ENCODE measurements at places on chromosomes 7 and 10. TPM values are rescaled to one million over a fixed set of nuclear protein-coding genes. Genes with fewer than 3 reads are reported as not detected.

Gene IKZF1
- total RNA-seq = 24.4 TPM

DNA sequence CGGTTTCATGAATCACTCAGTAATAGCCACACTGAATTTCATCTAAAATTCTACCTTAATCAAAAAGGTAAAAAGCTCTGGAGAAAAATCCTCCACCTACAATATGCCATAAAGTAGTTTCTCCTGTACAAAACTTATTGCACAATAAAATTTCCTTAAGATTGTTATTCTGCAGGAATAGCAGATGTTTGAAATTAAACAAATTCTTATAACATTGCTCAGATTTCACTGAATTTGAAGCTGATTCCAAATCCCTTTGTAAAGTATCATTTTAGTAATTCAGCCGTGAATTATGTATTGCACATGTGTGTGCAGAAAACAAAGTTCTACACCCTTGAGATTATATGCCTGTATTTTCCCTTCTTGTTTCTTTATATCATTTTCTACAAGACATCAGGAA is 123.8 kb downstream of the AMPH start:
- DNase-seq = no peak

GRCh38 chr10:129770286-129770685 is 193.8 kb downstream of the EBF3 start:
- no peak for DNase-seq

Gene PRSS2
- 12.0 TPM for total RNA-seq

- DNase-seq = no peak
Observed at GRCh38 chr7:115941703-115942268, 88.8 kb downstream of the TFEC start.

- no peak for DNase-seq
Observed at GRCh38 chr7:146961617-146962016, 845.0 kb downstream of the CNTNAP2 start.

DNA sequence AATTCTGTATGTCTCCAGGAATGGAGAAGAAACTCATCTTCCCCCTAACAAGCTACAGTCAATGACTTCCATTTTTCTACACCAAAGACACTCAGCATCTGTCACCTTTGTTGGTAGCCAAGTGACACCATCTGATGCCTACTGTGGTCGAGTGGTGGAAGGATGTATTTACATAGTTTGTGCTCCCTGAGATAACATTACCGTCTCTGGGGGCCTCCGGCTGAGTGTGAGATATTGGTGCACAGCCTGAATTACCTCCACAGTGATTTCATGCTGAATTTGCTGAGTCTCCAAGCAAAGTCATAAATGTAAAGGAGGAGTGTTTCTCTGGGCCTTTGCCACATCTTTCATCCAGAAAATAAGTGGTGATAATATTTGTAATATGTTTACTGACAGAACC is 114.0 kb downstream of the GRID1 start:
- no peak for DNase-seq

- DNase-seq = no peak
Observed at GRCh38 chr7:22942191-22942590, 71.7 kb downstream of the HYCC1 start.

- DNase-seq = no peak
Observed at GRCh38 chr7:51927738-51928137, 611.1 kb upstream of the COBL start.

Gene DHX32
- total RNA-seq = 21.2 TPM

GRCh38 chr7:115122388-115122787 is 200.5 kb downstream of the MDFIC start:
- DNase-seq = no peak

GRCh38 chr10:103295374-103296015 is 18.6 kb downstream of the INA start:
- no peak for DNase-seq

- DNase-seq = no peak
Observed at GRCh38 chr7:148987751-148988512, 40.4 kb downstream of the PDIA4 start.

DNA sequence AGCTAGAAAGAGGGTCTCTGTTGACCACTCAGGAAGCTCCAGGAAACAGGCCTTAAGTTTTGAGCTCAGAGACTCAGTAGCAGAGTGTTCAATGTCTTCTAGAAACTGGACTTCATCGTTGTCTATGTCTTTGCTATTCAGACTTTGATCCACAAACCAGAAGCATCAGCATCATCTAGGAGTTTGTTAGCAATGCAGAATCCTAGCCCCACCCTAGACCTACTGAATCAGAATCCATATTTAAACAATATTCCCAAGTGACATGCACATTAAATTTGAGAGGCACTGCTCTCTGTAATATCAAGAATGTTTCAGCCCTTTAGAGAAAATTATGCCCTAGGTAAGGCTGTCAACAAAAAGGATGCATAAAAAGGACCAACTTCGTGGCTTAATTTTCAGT is 12.9 kb upstream of the OGDHL start:
- DNase-seq = no peak

GRCh38 chr7:7051206-7051877 is 131.0 kb upstream of the C1GALT1 start:
- DNase-seq = no peak

Gene PHKG1
- 9.3 TPM for total RNA-seq

GRCh38 chr10:79007421-79008319 is 61.1 kb upstream of the ZMIZ1 start:
- no peak for DNase-seq

DNA sequence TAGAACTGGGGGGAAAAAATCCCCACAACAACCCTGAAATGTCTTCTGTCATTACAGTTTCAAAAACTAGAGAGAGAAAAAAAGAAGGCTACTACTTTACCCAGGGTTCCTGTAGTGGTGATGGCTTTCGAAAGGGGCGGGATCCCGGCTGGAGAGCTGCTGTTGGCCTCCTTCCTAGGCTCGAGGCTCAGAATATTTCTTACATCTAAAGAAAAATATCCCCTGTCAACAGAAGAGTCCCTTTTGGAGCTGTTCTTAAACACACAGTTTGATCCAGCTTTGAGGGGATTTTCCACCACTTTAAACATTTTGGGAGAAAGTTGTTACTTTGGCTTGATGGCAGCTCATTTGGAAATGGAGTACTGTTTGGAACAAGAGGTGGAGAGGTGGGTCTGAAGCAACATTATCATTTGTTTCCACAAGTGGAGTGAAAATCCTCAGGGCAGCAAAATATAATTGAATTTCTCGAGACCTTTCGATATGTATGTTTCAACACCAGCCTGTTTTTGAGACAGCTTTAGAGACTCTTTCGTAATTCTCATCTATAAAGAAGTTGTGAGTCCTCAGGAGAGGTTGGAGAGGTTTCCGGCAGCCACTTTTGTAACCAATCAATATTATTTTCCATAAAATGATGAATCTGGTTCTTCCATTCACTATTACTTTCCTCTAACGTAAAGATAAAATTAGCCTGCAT is 5.1 kb downstream of the HOXA13 start:
- no peak for DNase-seq

Gene CALHM2
- total RNA-seq = 52.8 TPM

GRCh38 chr10:4851846-4852245 is 25.8 kb downstream of the AKR1E2 start:
- no peak for DNase-seq
